Esophagus squamous epithelium (tissue), 5 donors: ENCODE measurements at places on chromosomes 16 and 17.

GRCh38 chr16:89505204-89506112 is 2.7 kb upstream of the SPG7 start:
- peak; percentile 74 for DNase-seq

GRCh38 chr17:19384723-19385391 is 2.1 kb downstream of the MFAP4 start:
- DNase-seq = no peak

- no peak for DNase-seq
These were observed 34.2 kb downstream of the BAIAP2 start for GRCh38 chr17:81069135-81069645.

DNA sequence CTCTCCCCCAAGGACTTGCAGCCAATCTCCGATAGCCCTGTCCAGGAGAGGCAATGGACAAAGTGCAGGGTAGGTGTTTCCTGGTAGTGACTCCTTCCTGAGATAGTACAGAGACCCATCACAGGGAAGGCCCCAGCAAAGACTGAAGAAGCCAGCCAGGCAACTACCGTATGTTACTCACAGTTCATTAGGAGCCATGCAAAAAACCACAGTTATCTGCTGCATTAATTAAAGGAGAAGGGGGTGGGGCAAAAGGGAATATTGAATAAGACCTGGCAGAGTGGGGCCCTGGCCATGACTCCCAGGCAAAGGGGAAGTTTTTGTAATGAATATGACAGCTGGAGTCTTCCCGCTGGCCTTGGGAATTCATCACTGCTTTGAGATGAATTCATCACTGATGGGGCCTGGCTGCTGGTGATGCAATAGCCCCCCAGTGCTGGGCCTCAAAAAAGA is 2.5 kb upstream of the SLC13A2 start:
- DNase-seq = no peak

DNA sequence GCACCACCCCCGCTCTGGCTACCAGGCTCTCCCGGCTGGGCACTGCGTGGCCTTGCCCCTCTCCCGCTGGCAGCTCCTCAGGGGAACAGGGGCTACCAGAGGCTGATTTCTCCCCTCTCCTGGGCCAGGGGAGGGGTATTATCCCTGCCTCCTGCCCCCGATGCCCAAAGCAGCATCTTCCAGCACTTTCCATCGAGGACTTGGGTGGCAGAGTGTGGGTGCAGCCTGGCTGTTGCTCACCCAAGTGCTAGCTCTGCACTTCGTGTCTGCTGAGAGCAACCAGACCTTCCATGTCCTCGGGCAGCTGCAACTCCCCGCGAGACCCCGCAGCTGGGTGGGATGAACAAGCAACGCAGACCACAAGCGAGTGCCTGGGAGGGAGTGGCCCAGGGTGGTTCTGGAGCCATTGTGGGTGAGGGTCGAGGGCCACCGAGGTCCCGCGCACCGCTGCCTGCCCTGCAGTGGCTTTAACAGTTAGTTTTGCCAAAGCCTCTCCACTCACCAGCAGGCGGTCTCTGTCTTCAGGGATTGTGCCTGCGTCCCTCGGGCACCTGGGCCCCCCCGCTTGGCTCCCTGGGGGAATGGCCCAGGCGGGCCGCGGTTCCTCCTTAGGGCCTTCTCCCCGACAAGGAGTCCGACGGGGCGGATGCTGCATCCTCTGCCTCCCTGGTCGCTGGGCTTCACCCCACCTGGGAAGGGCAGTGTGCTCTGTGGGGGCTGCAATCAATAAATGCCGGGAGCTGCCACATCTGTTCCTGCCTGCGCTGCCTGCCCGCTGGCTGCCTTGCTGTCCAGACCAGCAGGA is 8.4 kb downstream of the SLC25A10 start:
- no peak for DNase-seq

- no peak for DNase-seq
These were observed 14.1 kb downstream of the DHRS7B start for GRCh38 chr17:21140911-21141310.
